ENCODE measurements at places on chromosomes 7 and 10.

DNA sequence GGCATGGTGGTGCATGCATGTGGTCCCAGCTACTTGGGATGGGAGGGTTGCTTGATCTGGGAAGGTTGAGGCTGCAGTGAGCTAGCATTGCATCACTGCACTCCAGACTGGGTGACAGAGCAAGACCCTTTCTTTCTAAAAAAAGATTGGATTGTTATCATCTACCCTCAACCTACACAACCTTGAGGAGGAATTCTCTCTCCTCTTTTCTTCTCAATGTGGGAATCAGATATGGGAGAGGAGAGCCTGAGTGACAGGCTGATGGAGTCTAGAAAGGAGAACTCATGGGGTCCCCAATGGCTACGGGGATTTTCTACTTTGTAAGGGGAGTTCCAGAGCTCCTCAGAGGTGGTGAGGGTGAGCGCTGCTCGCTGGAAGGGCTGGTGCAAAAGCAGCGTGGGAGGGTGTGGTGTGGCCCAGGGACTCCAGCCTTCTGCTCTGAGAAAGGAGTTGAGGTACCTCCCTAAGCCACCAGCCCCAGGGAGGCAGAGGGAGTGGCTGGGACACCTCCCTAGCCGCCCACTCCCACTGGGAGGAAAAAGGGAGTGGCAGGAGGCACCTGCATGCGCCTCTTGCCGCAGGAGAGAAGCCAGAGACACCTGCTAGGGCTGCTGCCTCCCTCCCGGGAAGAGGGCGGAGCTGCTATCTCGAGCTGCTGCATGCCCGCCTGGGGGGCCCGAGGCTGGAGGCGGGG is 48.4 kb downstream of the GATA3 start:
- DNase-seq = no peak

GRCh38 chr7:33934391-33934790 is 29.1 kb downstream of the BMPER start:
- no peak for DNase-seq

- no peak for DNase-seq
Measured at GRCh38 chr10:124122211-124122610, 28.8 kb upstream of the CHST15 start.

- peak; percentile 72 for DNase-seq
Measured at GRCh38 chr7:100483090-100483721, 521 bp upstream of the NYAP1 start.

DNA sequence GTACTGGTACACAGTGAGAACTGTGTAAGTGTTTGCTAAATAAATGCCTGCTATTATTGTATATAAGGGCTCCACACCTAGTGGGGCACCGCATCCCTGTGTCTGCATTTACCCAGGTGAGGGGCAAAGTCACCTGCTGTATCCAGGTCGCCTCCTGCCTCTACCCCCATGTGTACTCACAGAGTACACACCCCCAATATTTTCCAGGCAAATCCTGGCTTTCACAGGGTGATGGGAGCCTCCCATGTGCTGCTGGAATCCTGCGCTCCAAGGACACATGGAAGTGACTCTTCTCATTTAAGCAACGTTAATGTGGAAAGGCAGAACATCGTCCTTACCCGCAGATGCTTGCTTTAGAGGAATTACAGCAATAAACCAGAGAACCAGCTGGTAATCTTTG is 48.2 kb downstream of the ARHGAP22 start:
- no peak for DNase-seq

DNA sequence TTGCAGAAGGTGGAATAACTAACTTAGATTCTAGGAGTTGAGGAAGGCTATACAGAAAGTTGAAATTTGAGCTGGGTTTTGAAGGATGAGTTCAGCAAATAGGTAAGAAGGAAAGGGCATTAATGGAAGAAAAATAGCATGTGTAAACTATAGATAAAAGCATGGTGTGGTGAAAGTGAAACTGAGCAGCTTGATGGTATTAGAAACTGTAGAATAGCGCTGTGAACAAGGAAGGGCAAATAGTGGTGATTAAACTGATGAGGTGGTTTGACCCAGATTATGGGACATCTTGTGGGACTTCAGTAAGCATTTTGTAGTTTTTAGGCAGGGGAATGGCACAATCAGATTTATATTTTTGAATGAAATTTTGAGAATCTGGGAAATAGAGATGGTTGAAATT is 90.5 kb downstream of the EXOC6 start:
- no peak for DNase-seq

GRCh38 chr10:79219322-79219957 is 127.8 kb upstream of the PPIF start:
- DNase-seq = no peak

DNA sequence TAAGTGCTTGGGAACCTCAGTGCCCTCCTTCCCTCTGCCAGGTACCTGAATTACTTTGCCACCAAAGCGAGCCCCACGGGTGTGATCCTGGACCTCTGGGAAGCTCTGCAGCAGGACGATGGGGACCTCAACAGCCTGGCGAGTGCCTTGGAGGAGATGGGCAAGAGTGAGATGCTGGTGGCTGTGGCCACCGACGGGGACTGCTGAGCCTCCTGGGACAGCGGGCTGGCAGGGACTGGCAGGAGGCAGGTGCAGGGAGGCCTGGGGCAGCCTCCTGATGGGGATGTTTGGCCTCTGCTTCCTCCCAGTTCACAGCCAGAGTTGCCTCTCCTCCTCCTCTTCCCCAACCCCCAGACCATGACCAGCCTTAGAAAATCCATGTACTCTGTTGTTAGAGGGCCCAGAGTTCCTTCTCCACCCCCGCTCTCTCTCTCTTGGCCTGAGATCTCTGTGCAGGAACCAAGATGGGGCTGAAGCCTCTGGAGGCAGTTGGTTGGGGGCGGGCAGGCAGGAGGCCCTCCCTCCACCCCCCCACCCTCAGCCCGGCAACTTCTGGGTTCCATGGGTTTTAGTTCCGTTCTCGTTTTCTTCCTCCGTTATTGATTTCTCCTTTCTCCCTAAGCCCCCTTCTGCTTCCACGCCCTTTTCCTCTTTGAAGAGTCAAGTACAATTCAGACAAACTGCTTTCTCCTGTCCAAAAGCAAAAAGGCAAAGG is 19.8 kb upstream of the SLC29A3 start:
- DNase-seq = no peak

- DNase-seq = no peak
Measured at GRCh38 chr7:142587578-142588191, 161.6 kb upstream of the PRSS1 start.

- no peak for DNase-seq
Measured at GRCh38 chr7:111380945-111381344, 181.3 kb downstream of the IMMP2L start.

DNA sequence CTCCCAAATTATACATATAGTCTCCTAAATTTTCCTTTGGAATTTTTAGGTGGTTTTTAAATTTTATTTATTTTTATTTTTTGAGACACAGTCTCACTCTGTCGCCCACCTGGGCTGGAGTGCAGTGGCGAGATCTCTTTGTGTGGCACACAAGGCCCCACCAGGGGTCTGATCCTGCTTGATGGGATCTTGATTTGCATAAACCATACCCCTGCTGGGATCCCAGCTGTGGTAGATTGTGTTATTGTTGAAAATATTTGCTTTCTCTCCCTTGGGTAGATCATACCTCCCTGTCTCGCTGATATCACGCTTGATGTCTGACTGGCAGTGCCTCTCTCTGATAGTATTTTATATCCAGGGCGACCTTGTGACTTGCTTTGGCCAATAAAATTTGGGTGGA is 5.6 kb upstream of the MUC3A start:
- no peak for DNase-seq

DNA sequence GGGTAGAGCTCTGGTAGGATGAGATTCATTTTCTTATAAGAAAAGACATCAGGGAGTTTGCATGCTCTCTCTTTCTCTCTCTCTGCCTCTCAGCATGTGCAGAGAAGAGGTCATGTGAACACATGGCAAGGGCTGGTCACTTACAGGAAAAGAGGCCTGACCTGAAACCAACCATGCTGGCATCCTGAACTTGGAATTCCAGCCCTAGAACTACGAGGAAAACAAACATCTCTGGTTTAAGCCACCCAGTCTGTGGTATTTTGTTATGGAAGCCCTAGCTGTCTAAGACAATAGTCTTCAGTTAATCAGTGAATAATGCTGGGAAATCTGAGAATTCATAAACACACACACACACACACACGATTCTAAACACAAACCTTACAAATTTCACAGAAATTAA is 1104.2 kb upstream of the LRRN3 start:
- DNase-seq = no peak

DNA sequence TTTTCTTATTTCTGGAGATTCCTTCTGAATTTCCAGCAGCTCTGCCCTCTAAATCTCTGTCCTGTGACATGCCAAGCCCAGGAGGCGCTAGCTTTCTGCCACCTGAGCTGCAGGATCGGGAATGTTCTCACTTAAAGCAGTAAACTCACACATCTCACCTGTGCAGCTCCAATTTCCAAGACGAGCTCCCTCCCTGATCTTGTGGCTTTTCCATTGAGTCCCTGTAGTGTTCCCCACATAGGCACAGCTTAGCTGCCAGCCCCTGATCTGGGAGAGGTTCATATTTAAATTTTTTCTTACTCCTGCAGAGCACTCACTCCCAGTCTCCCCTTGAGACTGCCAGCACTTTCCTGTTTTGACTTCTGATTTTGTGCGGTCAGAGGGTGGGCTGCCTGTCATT is 479.3 kb downstream of the GLRX3 start:
- no peak for DNase-seq

DNA sequence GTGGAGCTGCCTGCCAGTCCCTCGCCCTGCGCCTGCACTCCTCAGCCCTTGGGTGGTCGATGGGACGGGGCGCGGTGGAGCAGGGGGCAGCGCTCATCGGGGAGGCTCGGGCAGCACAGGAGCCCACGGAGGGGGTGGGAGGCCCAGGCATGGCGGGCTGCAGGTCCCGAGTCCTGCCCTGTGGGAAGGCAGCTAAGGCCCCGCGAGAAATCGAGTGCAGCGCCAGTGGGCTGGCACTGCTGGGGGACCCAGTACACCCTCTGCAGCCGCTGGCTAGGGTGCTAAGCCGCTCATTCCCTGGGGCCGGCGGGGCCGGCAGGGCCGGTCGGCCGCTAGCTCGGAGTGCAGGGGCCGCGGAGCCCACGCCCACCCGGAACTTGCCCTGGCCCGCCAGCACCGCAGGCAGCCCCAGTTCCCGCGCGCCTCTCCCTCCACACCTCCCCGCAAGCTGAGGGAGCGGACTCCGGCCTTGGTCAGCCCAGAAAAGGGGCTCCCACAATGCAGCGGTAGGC is 565.9 kb upstream of the NRG3 start:
- DNase-seq = no peak

DNA sequence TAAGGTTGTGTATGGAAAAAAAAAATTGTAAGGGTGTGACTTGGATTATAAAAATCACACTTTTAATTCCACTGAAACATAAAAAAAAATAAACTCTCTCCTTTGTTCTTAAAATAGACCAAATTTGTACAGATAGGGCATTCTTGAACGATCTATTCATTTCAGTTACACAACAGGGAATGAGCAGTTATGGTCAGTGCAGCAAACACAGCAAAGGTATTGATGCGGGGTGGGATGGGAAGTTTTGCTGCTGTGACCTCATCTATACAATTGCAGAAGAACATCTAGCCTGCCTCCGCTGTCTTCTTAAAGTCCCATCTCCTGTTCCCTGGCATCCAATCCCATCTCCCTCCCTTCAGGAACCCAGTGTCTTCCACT is 580.2 kb downstream of the SUGCT start:
- no peak for DNase-seq
